ENCODE measurements at places on chromosomes 2 and 18. TPM values are rescaled to one million over a fixed set of nuclear protein-coding genes. Genes with fewer than 3 reads are reported as not detected.

The TUBA4B gene
- not detected for total RNA-seq

The SATB2 gene
- 7.3 TPM for total RNA-seq

The THSD7B gene
- total RNA-seq = 0.13 TPM

The HOXD11 gene
- not detected for total RNA-seq

The MC4R gene
- not detected for total RNA-seq

The TACR1 gene
- total RNA-seq = not detected

The ARHGAP28 gene
- 5.3 TPM for total RNA-seq

The ASB18 gene
- total RNA-seq = not detected

The PRSS56 gene
- total RNA-seq = not detected

The NOL4 gene
- total RNA-seq = not detected

The SLC14A1 gene
- total RNA-seq = not detected

The UGT1A10 gene
- total RNA-seq = not detected

The MAP3K2 gene
- 20.2 TPM for total RNA-seq

The IAH1 gene
- total RNA-seq = 71.5 TPM

The SEPTIN10 gene
- total RNA-seq = 51.9 TPM

The HMSD gene
- 0.78 TPM for total RNA-seq

The VIT gene
- total RNA-seq = 0.39 TPM

The CYP20A1 gene
- 17.7 TPM for total RNA-seq

The TPGS2 gene
- 170 TPM for total RNA-seq

The PDCL3 gene
- total RNA-seq = 3.0 TPM

The RESP18 gene
- not detected for total RNA-seq

The ALS2 gene
- total RNA-seq = 12.6 TPM

The ACAA2 gene
- total RNA-seq = 42.4 TPM

The ALKAL2 gene
- total RNA-seq = 1.2 TPM

The TP53I3 gene
- 77.7 TPM for total RNA-seq

The IRS1 gene
- total RNA-seq = 99.9 TPM

The NRP2 gene
- 35.7 TPM for total RNA-seq

Data from epithelial cell of alveolus of lung (primary cell).